Progenitor cell of endocrine pancreas (in vitro differentiated cells): ENCODE measurements at places on chromosomes 5 and 9. TPM values are rescaled to one million over a fixed set of nuclear protein-coding genes. Genes with fewer than 3 reads are reported as not detected.

Gene LCN15
- not detected in 2 replicates for total RNA-seq

GRCh38 chr9:970151-970996 is 6.1 kb upstream of the DMRT3 start:
- H3K4me3 ChIP-seq, result peak overlapping the region; percentile 29
- peaks cover 93% of the 10 kb centered on the region for H3K27me3 ChIP-seq
- H3K27ac ChIP-seq, result peak overlapping the region; percentile 33

DNA sequence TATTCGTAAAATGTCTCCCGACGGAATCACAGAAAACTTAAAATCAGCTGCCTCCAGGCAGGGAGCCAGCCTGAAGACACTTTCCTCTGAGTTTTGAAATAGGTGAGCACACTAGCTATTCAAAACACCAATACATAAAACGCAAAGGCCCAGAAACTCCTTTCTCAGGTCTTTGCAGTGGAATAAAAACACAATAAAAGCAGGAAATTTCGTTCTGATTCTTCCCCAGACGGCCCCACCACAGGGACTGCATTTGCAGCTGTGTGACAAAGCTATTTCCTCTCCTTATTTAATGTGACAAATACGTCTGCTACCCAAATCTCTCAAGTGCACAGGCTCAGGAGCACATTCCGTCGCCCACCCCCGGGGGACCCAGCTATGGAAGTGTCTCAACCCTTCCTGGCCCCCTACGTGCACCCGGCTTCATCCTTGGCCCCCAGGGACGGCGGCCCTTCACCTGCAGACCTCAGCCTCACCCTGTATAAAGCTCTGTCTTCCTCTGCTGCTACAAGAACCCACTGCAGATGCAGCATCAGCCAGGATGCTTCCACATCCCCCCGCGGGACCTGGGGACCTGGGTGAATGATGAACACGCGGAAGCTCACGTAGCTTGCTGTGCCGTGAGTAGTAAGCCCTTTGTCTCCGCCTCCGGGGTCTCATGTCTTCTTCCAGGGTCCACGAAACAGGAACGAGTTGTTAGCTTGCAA is 24.9 kb downstream of the AHRR start:
- no peak overlapping the region for H3K4me3 ChIP-seq
- DNase-seq, result no peak
- H3K27me3 ChIP-seq, result peaks cover 44% of the 10 kb centered on the region
- H3K36me3 ChIP-seq, result no peaks in the 10 kb centered on the region
- H3K4me1 ChIP-seq, result peaks cover 2% of the 10 kb centered on the region

DNA sequence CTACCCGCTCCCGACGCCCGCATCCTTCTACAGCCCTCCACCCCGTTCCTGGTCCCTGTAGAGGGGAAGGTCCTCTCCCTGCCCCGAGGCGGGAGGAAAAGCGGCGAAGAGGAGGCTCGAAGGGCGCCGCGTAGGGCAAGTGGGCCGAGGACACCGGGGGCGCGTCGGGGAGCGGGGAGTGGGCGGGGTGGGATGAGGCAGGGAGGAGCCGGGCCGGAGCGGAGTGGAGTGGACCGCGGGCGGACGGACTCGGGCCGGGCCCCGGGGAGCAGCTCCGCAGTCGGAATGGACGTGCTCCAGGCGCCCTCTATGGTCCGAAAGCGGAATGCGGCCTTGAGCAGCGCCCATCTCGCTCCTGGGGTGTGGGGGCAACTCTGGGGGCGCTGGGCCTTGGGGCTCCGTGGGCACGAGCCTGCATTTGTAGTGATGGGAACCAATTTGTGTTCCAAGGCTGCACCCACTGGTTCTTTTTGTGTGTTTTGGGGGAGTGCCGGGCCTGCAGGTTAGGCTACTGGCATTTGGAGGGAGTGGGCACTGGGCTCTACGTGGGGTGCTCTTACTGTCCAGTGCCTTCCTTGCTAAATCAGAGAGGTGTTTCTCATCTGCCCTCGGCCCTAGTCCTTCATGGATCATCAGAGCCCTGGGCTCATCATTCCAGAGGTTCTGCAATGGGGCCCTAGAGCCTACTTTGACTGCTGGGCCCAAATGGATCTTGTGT is 7.3 kb downstream of the IRX1 start:
- no peak overlapping the region for H3K27ac ChIP-seq
- H3K36me3 ChIP-seq, result no peaks in the 10 kb centered on the region
- peak; percentile 57 for DNase-seq
